ENCODE measurements at places on chromosomes 5 and 9.

DNA sequence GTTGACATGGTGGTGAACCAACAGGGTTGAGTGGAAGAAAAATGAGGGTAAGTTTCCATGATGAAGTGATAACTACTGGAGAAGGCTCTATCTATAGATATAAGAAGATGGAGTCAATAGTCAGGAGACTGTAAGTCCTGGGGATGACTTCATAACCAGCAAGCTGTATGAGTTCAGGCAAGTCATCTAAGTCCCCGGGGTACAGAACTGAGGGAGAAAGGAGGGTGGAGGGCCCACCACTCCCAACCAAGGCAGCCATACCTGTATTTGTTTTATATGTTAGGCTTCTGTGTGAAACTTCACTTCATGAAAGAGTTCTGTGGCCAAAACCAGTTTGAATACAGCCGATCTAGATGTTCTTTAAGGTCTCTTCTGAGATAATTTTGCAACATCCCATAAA is 53.3 kb upstream of the IFNE start:
- no peak for DNase-seq

DNA sequence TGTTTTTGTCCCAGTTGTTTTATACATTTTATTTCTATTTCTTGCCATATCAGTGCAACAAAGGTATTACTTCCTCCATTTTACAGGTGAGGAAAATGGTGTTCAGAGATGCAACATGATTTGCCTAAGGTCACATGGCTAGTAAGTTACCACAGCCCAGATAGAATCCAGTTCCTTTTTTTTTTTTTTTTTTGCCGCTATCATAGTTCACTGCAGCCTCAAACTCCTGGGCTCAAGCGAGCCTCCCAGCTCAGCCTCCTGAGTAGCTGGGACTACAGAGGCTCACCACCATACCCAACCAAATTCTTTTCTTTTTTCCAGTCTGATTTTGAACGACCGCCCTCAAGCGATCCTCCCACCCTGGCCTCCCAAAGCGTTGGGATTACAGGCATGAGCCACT is 480 bp upstream of the CCDC69 start:
- no peak for DNase-seq

- DNase-seq, result no peak
Measured at GRCh38 chr9:90523958-90524357, 118.7 kb downstream of the DIRAS2 start.

DNA sequence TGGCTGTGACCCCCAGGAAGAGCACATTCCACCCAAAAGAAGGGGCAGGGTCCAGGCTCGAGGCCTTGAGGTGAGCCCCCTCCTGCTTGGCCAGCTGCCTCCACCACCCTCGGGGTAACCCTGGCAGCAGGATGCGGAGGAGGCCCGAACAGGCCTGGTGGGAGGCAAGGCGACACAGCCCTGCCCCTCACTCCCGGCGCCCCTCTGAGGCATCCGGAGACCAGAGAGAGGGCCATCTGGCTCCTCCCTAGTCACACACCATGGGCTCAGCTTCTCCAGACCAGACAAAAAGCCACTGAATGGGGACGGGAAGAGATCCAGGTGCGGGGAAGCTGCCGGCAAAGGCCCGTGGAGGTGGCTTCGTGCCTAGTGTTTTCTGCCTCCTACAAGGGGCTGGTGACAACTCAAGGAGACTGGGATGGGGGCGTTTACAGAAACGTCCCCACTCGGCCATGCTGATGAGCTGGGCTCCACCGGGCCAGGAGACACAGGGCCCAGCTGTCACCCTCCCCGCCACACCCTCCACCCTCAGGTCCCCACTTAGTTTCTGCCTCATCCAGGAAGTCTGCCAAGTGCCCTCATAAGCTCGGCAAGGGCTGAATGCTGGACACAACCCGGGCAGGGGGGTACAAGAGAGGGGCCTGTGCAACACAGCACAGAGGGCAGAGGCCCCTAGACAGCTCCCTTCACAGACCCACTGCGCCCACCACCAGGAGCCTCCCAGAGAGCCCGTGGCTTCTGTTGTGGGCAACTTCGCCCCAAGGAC is 41.9 kb downstream of the NACC2 start:
- no peak for DNase-seq

- DNase-seq, result no peak
Measured at GRCh38 chr9:108815156-108815555, 40.6 kb downstream of the ACTL7B start.

DNA sequence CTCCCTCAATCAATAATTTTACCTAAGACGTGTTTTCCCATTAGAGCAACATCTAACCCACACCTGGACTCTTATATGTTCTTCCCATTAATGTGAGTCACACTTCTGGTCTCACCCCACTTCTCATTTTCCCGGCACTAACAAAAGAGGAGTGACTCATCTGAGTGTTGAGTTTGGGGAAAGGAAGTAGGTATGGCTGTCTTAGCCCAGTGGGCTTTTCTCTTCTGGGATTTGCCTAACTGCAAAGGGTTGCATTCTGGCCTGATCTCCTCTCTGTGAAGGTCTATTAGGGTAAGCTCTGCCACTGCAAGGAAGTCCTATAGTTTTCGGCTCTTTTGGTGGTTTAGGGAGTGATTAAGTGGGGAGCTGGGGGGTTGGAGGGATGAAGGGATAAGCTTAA is 195.6 kb downstream of the KIAA0825 start:
- no peak for DNase-seq

GRCh38 chr9:76817489-76817888 is 53.3 kb downstream of the PCA3 start:
- DNase-seq, result no peak

Data from retinal pigment epithelial cell (primary cell).